Hindlimb muscle (tissue), 1 donor: ENCODE measurements at places on chromosomes 3 and 15.

GRCh38 chr3:114756506-114757279, 390.4 kb downstream of the ZBTB20 start:
- peak; percentile 13 for DNase-seq

DNA sequence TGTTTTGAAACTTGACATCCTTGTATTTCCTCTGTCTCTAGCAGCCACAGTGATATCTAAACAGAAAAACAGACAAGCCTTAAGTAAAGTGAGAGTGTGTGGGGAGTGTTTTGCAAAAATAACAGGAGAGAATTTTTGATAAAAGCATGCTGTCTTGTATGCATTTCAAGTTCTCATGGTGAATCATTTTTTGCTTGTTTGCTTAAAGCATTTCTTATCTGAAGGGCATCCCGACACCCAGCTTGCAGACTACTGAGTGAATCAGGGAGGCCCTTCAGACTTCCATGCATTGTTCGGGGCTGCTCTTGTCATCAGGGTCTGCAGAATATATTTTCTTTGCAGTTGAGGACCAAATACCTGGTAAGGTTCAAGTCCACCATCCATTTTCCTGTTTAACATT, 8.5 kb downstream of the CGNL1 start:
- DNase-seq, result no peak

- DNase-seq, result no peak
Observed at GRCh38 chr3:72120806-72121778, 336.1 kb upstream of the PROK2 start.

- no peak for DNase-seq
Observed at GRCh38 chr3:69113536-69113935, 8.9 kb downstream of the LMOD3 start.

DNA sequence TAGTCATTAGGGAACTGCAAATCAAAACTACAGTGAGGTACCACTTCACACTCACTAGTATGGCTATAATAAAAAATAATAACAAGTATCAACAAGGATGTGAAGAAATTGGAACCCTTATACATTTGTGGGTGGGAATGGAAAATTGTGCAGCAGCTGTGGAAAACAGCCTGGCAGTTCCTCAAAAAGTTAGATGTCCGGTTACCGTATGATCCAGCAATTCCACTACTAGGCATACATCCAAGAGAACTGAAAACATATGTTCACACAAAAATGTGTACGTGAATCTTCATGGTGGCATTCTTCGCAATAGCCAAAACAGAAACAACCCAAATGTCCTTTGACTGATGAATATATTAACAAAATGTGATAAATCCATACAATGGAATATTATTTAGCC, 187.9 kb upstream of the LYSMD4 start:
- peak; percentile 76 for DNase-seq

DNA sequence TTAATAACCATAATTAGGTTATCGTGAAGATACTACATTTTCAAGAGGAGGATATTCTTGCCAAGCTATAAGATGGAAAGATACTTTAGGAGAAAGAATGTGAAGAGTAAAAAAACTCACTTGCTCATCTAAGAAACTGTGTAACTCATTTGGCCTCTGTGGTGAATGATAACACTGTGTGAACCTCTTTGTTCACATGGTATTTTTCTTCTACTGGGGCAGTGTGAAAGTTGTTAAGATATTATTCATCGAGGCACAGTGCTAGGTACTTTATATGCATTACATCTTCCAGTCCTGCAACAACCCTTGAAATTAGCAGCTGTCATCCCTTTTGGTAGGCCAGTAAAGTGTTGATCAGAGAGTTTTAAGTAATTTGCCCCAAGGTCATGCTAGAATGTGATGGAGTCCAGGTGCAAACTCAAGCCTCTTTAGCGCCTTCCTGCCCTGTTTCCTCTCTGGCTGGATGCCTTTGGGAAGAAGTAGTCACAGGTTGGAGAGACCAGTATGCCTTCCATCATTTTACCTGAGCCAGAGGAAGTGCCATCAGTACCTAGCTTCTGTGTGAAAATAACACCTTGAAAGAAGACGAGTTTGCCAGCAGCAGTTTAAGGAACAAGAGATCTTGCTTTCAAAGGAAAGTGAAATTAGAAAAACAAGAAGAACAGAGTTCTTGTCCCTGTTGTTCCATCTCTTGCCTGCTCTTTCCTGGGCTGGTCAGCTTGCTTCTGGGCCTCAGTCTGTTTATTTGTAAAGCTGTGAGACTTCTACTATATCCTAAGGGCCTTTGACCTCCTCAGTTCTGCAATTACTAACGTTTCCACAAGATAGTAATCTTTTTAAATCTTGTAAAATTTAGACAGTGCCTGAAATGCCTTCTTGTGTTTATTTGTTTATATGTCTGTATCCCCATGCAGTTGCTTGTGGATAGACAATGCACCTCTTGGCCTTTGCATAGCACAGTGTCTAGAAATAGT, 179.3 kb downstream of the FNDC3B start:
- DNase-seq, result no peak
